ENCODE measurements at places on chromosomes 5 and 9.
A peak's percentile ranks its signal among the peaks of the same experiment; 100 is the strongest.

GRCh38 chr5:1526681-1527131 is 2.9 kb upstream of the LPCAT1 start:
- DNase-seq = no peak

GRCh38 chr5:61734966-61735365 is 402.9 kb downstream of the ZSWIM6 start:
- DNase-seq = peak; percentile 27

DNA sequence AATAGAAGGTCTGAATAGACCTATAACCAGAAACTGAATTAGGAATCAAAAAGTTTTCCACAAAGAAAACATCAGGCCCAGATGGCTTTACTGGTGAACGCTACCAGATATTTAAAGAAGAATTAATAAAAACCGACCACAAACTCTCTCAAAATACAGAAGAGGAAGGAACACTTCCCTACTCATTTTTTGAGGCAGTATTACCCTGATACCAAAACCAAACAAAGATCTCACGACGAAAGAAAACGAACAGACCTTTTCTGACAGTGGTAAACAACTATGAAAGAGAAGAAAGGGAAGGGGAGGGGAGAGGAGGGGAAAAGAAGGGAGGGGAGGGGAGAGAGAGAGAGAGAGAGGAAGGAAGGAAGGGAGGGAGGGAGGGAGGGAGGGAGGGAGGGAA is 13.5 kb downstream of the B4GALT1 start:
- no peak for DNase-seq

DNA sequence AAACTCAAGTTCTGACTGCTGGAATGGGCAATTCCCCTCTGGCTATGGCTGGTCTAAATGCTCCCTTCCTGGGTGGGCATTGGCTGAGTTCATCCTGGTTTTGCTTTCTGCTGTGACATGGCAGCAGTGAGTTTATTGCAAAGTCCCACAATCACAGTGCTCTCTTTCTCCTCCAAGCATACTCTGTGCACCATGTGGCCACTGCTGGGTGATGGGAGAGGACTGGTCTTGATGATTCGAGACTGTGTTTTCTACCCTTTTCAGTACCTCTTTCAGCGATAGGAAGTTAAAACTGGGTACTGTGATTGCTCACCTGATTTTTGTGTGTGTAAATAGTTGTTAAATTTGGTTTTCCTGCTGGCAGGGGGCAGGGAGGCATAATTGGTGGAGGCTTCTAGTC is 49.7 kb downstream of the FER start:
- DNase-seq = no peak

DNA sequence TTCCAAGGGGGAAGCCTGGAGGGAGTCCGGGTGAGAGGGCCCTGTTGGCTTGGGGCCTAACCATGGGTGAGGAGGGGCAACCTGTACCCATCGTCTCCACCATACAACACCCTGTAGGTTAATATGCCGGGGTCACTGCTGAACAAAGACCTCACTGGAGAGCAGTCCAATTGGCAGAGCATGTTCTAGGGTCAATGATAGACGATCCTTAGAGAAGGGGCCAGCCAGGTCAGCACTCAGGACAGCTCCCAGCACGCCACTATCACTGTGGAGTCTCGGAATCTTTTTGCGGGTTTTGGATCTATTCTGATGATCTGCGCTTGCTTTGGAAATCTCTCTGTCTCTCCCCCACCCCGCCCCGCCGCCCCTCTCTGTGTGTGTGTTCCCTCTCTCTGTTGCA is 218.4 kb upstream of the MVB12B start:
- DNase-seq = no peak

DNA sequence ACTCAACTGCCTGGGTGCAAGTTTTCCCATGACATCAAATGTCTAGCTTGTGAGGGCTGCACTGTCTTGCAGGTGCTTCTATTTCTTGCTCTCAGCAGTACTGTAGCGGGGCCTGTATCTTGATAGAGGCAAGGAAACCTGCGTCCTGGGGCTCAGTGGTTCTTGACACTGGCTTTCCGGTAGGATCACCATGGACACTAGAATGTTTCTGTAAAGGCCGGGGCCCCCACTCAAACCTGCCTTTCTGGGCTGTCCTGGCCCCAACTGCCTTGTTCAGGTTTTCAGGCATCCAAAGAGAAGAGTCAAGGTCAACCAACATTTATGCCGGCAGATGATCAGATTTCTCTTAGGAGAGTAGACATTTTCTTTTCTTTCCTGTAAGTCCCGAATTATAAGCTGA is 26.7 kb upstream of the TENT4A start:
- no peak for DNase-seq

DNA sequence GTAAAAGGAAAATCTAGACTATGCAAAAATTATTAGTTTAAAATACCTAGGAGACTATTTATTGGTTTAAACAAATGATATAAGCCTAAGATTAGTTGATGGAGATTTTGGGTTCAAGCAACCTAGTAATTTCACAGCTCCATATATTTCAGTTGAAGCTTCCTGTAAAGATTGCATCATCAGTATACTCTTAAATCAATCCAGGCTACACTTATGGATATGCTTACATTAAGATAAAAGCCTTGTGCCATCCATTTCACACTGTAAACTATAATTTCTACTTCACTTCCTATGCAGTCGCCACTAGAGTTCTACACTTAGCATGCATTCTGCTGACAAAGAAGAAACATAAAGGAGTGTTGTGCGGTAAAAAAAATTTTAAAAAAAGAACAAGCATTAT is 7.3 kb upstream of the LIX1 start:
- no peak for DNase-seq

Data from fibroblast of skin of left biceps (primary cell).